T-helper 17 cell (primary cell): ENCODE measurements at places on chromosomes 13 and 19. TPM values are rescaled to one million over a fixed set of nuclear protein-coding genes. Genes with fewer than 3 reads are reported as not detected.

- no peak overlapping the region for H3K27ac ChIP-seq
- H3K27me3 ChIP-seq, result peaks cover 6% of the 10 kb centered on the region
- DNase-seq, result no peak
- no peaks in the 10 kb centered on the region for H3K36me3 ChIP-seq
- H3K4me1 ChIP-seq, result no peaks in the 10 kb centered on the region
- no peak overlapping the region for H3K4me3 ChIP-seq
Observed at GRCh38 chr19:55537741-55538111, 793 bp upstream of the SBK2 start.

PRR20D gene
- not detected for total RNA-seq

DNA sequence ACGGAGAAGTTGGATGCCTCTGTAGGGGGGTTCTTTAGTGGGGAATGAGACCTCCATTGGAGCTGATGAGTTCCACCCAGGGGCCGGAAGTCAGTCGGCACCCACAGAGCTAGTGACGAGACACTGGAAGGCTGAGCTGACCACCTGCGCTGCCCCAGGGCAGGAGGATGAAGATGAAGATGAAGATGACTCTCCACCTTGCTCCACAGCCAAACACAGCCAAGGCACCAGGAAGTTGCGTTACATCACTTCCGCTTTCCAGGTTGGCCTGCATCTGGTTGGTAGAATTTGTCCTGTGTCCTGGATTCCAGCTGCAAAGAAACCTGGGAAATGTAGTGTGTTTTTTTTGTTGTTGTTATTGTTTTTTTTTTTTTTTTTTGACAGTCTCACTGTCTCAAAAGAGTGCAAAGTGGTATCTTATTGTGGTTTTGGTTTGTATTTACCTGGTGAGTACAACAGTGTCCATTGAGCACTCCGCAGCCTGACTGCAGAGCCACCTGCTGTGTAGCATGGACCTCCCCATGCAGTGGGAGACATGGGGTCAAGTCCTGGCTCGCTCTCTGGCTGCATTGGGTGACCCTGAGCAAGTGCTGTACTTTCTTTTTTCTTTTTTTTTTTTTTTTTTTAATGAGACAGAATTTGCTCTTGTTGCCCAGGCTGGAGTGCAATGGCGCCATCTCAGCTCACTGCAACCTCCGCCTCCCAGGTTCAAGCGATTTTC, 1.9 kb downstream of the TBC1D17 start:
- peaks cover 22% of the 10 kb centered on the region for H3K4me1 ChIP-seq
- DNase-seq, result no peak
- no peaks in the 10 kb centered on the region for H3K27me3 ChIP-seq
- H3K27ac ChIP-seq, result no peak overlapping the region

DNA sequence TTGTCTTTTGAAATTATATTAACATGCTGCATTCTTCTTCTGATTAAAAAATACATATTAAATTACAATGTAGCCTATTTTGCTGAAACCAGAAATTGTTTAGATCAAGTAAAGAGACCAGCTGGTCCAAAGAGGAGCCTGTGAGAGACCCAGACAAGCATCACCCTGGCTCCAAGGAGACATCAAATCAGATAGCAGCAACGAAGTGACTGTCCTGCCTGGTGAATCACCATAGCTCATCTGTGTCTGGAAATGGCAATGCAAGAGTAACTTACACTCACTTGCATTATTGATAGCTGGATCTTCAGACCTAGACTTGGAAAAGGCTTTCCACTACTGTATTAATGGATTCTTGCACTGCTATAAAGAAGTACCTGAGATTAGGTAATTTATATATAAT, 169.1 kb downstream of the KCTD12 start:
- H3K4me1 ChIP-seq, result no peaks in the 10 kb centered on the region
- H3K4me3 ChIP-seq, result no peak overlapping the region
- no peak overlapping the region for H3K27ac ChIP-seq
- H3K27me3 ChIP-seq, result peaks cover 4% of the 10 kb centered on the region
- no peak for DNase-seq
- no peaks in the 10 kb centered on the region for H3K36me3 ChIP-seq

WASF3 gene
- 6.4 TPM for total RNA-seq

INSR gene
- total RNA-seq, result 3.5 TPM

- H3K4me3 ChIP-seq, result no peak overlapping the region
- no peak overlapping the region for H3K27ac ChIP-seq
- DNase-seq, result no peak
- no peaks in the 10 kb centered on the region for H3K27me3 ChIP-seq
- H3K36me3 ChIP-seq, result no peaks in the 10 kb centered on the region
- no peaks in the 10 kb centered on the region for H3K4me1 ChIP-seq
Observed at GRCh38 chr13:86464193-86464592, 665.0 kb upstream of the SLITRK6 start.

DNA sequence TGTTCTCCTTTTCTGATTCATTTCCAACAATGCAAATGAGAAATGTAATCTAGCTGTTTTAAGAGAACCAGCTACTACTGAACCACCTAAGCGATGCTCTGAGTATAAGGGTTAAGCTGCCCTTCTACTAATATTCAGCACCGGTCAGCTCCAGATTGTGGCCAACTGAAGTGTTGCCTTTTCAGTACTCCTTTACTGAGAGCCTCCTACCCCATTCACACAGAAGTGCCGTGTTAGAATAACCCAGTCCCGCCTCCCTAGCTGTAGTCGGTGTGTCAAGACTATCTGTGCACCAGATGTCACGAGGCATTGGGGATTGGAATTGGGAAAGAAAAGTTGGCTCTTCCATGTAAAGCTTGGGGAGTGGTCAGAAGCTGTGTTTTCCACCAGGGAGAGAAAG, 45.4 kb downstream of the FAM124A start:
- no peak for DNase-seq
- no peak overlapping the region for H3K4me3 ChIP-seq
- peaks cover 14% of the 10 kb centered on the region for H3K27me3 ChIP-seq
- no peak overlapping the region for H3K27ac ChIP-seq
- no peaks in the 10 kb centered on the region for H3K4me1 ChIP-seq

ZIC2 gene
- not detected for total RNA-seq

- no peak overlapping the region for H3K4me3 ChIP-seq
- H3K36me3 ChIP-seq, result no peaks in the 10 kb centered on the region
- no peak overlapping the region for H3K27ac ChIP-seq
- no peaks in the 10 kb centered on the region for H3K4me1 ChIP-seq
- DNase-seq, result no peak
Observed at GRCh38 chr13:79782541-79783205, 301.7 kb downstream of the NDFIP2 start.

GRCh38 chr13:44576351-44577235, 463 bp upstream of the TSC22D1 start:
- peak overlapping the region; percentile 91 for H3K27ac ChIP-seq
- peaks cover 5% of the 10 kb centered on the region for H3K36me3 ChIP-seq
- H3K27me3 ChIP-seq, result no peaks in the 10 kb centered on the region

DNA sequence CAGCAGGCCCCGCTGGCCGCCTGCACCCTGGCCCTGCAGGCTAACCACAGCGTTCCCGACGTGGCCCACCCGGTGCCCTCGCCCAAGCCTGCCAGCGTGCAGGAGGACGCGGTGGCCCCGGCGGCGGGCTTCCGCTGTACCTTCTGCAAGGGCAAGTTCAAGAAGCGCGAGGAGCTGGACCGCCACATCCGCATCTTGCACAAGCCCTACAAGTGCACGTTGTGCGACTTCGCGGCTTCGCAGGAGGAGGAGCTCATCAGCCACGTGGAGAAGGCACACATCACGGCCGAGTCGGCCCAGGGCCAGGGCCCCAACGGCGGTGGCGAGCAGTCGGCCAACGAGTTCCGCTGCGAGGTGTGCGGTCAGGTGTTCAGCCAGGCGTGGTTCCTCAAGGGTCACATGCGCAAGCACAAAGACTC, 72.1 kb downstream of the ZNF536 start:
- no peak overlapping the region for H3K4me3 ChIP-seq
- no peak for DNase-seq
- peaks cover 20% of the 10 kb centered on the region for H3K27me3 ChIP-seq
- H3K4me1 ChIP-seq, result no peaks in the 10 kb centered on the region
- peaks cover 2% of the 10 kb centered on the region for H3K36me3 ChIP-seq
- H3K27ac ChIP-seq, result no peak overlapping the region

DNA sequence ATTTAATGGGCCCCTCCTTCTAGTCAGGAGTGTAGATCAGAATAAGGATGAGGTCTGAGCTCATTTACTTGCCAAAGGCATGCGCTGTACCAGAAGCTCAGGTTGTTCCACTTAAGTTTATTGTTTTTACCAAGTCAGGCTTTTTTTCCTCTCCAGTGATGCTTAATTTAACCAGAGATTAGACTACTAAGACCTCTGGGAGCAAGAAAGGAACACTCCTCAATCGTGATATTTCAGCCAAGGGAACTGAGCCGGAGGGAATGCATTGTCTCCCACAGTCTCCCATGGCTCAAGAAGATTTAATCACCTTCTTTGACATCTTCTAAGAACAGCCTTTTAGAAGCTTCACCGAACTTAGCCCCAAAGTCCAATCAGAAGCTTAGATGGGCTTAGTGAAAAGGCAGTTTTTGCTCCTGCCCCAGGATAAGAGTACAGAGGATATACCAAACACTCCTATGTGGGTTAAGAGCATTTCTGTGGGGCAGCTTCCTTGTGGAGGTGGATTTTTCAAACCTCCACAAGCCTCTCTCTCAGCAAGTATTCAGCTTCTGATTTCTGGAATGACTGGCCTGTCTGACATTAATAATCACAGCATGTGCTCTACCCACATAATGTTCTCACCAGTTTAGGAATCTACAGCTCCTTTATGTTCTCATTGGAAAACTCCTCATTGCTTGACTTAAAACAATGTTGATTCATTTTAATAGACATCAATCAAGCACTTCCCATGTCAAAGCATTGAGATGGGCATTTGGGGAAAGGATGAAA, 322.7 kb downstream of the SUCLA2 start:
- H3K27me3 ChIP-seq, result peaks cover 7% of the 10 kb centered on the region
- no peaks in the 10 kb centered on the region for H3K4me1 ChIP-seq
- H3K4me3 ChIP-seq, result no peak overlapping the region
- H3K27ac ChIP-seq, result no peak overlapping the region
- no peak for DNase-seq
- H3K36me3 ChIP-seq, result no peaks in the 10 kb centered on the region

SRRM5 gene
- total RNA-seq, result 0.60 TPM

DNA sequence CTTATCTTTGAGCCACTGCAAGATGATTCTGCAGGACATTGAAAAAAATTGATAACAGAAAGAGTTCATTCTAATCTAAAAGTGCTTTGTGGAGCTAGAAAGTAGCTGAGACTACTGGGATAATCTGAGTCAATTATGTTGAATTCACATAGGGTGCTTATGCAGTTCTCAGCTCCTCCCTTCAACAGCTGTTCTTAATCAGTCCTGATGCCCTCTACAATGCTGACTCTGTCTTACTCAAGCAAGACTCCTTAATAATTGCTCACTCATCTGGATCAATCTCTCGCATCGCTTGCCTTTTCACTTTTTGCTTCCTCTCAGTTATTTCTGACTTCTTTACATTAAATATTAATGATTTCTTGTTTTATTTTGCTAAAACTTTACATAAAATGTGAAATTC, 182.1 kb downstream of the PCDH17 start:
- H3K4me1 ChIP-seq, result no peaks in the 10 kb centered on the region
- no peaks in the 10 kb centered on the region for H3K36me3 ChIP-seq
- H3K4me3 ChIP-seq, result no peak overlapping the region

DNA sequence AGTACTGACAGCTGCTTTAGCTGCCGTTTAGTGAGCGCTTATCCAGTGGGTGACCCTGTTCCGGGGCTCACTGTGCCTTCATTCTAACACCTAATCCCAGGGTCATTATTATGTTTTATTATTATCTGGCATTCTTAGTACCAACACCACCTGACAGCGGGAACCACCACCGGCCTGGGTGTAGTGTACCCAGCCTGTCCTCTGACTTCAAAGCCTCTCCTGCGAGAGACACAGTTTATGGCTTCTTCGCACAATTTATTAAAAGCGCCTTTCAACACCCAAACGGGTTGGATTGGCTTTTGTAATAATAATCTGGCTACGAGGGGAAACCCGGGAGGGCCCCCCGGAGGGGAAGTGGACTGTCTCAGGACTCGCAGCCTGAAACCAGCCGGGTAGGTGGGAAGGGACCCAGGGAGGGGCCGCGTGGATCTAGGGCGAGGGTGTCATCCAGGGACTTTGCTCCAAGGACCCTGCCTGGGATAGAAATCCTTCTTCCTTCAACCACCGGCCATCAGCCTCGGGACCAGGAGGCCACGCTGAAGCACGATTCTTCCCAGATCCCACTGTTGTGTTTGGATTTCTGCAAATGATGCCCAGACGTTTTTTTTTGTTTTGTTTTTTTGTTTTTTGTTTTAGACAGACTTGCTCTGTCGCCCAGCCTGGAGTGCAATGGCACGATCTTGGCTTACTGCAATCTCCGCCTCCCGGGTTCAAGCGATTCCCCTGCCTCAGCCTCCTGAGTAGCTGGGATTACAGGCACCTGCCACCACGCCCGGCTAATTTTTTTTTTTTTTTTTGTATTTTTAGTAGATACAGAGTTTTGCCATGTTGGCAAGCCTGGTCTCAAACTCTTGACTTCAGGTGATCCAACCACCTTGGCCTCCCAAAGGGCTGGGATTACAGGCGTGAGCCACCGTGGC, 1.6 kb upstream of the ZBTB7A start:
- H3K4me3 ChIP-seq, result peak overlapping the region; percentile 89
- peaks cover 2% of the 10 kb centered on the region for H3K36me3 ChIP-seq
- peak overlapping the region; percentile 85 for H3K27ac ChIP-seq
- peaks cover 17% of the 10 kb centered on the region for H3K4me1 ChIP-seq
- DNase-seq, result no peak

DNA sequence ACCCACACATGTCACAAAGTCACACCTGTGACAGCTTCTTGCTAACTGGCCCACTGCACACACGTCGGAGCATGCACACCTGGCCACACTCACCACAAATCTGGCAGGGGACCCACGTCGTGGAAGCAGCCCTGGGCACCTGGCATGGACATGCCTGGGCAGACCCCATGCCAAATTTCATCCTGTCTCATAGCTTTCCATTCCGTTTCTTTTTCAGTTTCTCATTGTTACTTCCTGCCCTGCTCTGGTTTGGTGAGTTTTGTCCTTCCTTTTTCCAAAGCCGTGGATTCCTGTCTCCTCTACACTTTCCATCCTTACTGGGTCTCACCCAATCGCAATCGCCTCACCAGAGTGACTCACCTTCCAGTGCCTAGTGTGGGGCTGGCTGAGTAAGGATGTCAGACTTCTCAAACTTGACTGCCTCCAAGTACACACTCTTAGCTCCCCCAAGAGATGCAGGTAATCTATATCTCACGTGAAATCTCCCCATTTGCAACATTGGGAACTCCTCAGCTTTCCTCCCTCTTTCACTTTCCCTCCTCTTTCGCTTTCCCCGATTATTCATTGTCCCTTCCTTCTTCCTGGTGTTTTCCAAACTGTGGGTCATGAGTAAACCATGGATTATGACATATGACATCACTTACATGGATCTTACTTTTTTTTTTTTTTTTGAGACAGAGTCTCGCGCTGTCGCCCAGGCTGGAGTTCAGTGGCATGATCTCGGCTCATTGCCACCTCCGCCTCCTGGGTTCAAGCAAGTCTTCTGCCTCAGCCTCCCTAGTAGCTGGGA, 1.6 kb upstream of the BBC3 start:
- no peaks in the 10 kb centered on the region for H3K36me3 ChIP-seq
- H3K4me3 ChIP-seq, result peak overlapping the region; percentile 81
- H3K27ac ChIP-seq, result peak overlapping the region; percentile 82
- H3K4me1 ChIP-seq, result peaks cover 15% of the 10 kb centered on the region
- no peak for DNase-seq

ERICH4 gene
- not detected for total RNA-seq
